ENCODE measurements at places on chromosomes 16 and 17. TPM values are rescaled to one million over a fixed set of nuclear protein-coding genes. Genes with fewer than 3 reads are reported as not detected.

The CNTNAP4 gene
- 0.41 TPM for total RNA-seq

The CRYM gene
- 21.0 TPM for total RNA-seq

The CCL8 gene
- total RNA-seq: not detected

The CDH13 gene
- total RNA-seq: 1.8 TPM

DNA sequence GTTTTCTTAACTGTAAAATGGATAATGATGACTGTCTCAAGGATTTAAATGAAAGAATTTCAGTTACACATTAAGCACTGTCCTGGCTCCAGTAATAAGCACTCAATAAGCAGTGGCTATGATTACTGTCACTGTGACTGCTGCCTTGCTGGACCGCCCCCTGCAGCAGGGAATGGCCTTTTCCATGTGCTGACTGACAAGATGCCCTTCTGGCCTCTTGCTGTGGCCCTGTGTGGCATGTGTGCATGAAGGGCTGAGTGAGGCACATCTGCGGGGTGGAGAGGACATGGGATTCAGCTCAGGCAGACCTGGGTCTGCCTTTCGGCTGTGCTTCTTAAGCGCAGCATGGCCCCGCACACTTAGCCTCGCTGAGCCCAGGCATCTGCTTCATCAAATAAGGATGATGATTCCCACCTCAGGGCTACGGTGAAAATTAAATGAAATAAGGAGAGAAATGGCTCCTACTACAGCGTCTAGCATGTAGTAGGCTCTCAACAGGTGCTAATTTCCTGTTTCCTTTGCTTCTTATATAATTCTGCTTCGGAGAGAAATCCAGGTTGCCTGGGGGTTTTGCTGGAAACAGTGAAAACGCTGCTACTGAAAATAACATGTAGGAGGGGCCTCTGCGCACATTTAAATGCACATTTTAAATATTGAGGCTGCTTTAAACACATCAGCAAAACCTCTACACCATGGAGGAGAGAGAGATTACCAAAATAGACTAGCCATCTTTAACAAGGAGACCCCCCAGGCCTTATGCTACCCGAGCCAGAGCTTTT, 183.9 kb downstream of the PARN start:
- no peak for DNase-seq

GRCh38 chr16:926715-927114, 44.1 kb downstream of the LMF1 start:
- no peak for DNase-seq

- DNase-seq: peak; percentile 44
Measured at GRCh38 chr17:44113868-44114840, 9.3 kb downstream of the HDAC5 start.

DNA sequence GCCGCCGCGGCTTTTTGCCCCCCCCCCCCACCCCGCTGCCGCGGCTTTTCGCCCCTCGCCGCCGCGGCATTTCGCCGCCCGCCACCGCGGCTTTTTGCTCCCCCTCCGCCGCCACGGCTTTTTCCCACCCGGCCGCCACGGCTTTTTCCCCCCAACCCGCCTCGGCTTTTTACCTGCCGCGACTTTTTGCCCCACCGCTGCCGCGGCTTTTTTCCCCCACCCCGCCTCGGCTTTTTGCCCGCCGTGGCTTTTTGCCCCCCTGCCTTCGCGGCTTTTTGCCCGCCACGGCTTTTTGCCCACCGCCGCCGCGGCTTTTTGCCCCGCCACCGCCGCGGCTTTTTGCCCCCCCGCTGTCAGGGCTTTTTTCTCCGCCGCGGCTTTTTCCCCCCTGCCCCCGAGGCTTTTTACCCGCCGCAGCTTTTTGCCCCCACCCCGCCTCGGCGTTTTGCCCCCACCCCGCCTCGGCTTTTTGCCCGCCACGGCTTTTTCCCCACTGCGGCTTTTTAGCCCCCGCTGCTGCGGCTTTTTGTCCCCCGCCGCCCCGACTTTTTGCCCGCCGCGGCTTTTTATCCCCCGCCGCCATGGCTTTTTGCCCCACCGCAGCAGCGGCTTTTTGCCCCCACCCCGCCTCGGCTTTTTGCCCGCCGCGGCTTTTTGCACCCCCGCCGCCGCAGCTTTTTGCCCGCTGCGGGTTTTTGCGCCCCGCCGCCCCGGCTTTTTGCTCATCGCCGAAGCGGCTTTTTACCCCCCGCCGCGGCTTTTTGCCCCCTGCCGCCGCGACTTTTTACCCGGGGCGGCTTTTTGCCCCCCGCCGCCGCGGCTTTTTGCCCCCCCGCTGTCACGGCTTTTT, 527.8 kb upstream of the WSB1 start:
- DNase-seq: no peak

DNA sequence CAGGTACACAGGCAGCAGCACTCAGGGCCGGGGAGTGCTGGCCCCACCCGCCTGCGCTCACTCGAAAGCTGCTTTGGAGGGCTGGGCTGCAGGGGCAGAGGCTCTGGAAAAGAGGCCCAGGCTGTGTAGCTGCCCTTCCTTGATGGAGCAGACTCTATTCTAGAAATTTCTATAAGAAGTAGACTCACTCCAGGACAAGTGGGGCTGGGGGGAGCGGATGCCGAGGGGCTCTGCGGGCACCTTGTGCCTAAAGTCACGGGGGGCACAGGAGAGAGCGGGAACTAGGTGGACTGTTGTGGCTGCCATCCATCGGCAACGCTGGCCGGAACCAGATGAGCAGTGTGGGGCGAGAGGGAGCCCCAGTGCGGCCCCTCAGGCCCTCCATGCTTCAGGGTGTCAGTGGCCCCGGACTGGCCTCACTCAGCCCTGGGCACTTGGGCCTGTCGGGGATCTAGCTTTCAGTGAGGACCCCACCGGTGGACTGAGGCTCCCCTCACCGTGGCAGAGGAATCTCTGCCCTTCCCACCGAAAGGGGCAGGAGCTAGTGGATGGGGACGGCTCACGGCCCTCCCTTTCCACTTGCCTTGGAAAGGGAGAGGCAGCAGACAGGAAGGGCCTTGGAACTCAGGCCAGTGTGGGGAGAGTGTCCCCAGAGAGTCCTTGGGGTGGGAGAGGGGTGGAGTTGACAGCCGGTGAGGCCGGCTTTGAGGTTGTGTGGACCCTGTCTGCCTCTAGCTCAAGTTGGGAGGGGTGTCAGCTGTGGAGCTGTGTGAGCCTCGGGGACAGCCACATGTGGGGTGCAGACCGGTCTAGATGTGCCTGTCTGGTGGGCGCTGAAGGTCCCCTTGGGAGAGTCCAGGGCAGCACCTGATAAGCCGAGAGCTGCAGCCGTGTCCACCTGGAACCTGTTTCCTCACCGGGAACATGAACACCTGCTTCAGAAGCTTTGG, 16.6 kb downstream of the ENDOV start:
- no peak for DNase-seq

- DNase-seq: no peak
Measured at GRCh38 chr17:17612085-17613022, 20.8 kb upstream of the PEMT start.

All from endodermal cell (in vitro differentiated cells).